ENCODE measurements at places on chromosomes 7 and 10.

DNA sequence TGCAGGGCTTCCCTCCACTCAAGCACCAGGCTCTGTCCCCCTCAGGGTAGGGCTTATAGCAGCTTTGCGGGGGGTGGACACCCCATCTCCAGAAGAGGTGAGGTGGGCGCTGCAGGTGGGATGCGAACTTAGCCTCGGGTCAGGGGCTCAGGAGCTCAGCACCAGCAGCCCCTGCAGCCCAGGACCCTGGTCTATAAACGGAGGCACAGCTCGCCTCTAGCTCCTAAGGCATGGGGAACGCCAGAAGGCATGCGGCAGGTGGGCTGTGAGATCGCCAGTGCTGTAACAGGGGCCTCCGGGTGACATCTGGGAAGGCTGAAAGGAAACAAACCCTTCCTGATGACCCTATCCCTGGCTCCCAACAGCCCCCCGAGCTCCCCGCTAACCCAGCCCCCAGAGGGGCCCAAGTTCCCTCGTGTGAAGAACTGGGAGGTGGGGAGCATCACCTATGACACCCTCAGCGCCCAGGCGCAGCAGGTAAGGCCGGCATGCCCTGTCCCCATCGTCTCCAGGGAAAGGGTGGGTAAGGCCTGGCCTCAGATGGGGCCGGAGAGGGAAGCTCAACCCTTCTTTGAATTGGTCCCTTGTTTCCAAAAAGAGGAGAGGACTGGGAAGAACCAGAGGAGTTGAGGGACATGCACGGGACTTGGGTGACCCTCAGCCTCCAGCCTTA, 4.2 kb downstream of the NOS3 start:
- no peak for DNase-seq

DNA sequence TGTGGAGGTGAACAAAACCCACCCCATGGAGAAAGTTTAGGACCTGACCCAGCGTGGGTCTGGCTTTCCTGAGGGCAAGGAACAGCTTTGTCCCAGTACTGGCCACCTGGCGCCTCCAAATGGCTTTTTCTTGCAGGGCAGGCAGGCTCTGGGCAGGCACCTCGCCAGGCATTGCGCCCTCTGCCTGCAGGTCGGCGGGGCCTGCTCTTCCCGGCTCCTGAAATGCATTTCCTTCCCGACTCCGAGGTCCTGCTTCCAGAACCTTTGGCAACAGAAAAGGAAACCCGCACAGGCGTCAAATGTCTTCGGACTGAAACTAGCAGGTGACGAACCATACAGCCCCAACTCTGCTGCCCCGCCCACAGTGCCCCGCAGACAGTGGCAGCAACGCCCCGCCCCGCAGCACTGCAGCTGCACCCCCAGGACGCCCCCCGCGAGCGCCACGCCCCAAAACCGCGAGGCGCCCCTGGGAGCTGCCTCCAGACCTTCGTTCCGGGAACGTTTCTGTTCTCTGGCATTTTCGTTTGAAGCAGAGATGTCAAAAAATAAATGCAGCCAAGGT, 65.5 kb downstream of the C10orf143 start:
- DNase-seq, result no peak

DNA sequence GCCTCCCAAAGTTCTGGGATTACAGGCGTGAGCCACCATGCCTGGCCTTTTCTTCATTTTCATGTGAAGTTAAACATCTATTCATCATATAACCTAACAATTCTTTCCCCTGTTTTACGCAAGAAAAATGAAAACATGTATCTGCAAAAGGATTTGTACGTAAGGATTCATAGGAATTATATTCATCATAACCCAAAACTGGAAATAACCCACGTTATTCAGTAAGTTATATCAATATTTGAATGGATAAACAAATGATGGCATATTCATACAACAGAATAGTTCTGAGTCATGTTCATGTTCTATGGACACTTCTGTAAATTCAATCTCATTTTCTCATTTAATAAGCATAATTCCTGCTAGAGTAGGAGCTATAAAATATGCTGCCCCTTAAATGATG, 35.2 kb upstream of the CAV2 start:
- DNase-seq, result no peak

DNA sequence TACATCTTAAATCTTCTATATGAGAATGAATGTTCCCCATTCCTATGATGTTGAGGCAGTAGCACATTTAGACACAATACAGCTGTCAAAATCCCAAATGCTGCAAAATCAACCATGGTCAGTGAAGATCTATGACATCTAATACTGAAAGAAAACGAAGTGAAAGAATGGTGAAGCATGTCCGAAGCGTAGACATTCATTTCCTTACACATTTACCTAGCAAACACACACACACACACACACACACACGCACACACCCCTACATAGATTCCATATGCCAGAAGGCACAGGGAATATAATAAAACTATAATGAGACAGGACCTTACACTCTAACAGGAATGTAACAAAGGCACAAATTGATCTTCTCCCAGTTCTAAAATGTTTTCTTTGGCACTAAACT, 32.5 kb downstream of the CCDC6 start:
- no peak for DNase-seq

DNA sequence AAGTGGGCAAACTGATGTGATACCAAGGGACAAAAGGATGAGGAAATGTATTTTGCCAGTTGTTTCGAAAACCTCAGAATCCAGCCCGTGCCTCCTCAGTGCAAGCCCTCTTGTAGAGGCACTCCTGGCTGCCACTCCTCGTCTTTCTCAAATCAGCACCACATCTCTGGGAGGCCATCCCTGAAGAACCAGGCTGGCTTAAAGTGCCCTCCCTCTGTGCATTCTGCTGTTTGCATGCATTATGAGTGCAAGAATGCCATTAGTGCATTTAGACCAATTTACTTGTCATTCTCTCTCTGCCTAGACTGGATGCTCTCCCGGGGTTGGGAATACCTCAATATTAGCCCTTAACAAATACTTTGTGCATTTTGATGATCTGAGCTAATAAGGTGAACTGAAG, 19.9 kb upstream of the FAM180A start:
- DNase-seq, result no peak

GRCh38 chr7:157021871-157022680, 11.6 kb upstream of the MNX1 start:
- no peak for DNase-seq

DNA sequence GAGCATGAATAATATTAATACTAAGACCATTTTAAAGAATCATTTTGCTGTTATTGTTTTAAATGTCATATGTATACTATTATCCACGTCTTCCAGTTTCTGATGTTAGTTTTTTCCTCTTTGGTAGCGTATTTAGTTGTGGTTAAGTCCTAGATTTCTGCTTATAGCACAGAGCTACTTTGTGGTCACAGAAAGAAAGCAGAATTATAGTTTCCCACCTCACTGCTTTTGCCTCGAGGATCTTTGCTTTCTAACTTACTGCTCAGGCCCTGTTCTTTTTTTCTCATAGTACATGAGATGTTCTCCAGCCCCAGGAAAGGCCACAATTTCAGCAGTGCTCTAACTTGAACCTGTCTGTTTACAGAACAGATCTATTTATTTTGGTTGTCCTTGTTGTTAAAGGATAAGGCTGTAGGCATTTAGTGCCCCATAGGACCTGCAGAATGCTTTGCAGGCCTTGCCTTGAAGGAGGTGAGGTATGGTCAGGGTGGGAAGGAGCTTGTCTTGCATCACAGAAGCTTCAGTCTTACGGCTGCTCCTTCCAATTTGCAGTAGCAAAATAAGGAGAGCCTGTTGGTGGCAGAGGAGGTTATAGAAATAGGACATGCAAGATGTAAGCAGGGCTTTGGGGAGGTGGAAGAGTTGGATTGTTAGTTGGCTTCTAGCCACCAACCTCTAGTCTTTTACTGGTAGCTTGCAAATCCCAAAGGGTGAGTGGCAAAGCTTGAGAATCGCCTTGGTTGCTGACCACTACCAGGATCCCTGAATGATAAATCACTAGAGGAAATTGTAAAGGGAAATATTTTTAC, 129.1 kb downstream of the LRRC4 start:
- no peak for DNase-seq

DNA sequence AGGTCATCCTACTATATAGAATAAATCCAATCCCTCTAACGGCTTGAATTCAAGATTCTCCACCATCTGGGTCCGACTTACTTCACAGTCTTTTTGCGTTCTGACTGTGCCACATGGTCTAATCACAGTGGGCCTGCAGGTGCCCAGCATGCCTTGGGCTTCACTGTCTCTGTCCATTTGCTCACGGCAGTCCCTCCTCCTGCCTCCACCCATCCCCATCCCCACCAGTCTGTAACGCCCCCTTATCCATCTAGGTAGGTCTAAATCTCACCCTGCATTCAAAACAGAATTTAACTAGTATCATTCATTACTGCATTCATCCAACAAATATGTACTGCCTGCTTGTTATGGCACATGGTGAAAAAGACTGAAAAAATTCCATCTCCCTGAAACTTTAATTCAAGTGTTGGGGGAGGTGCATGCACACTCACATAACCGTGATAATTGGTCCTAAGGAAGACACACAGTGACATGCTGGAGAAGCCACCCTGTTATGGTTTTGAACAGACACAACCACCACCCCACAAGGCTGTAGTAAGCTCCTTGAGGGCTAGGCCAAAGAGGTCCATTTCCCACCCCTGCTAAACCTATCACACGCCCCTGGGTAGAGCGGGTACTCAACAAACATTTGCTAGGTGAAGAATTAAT, 24.2 kb downstream of the SORBS1 start:
- no peak for DNase-seq

DNA sequence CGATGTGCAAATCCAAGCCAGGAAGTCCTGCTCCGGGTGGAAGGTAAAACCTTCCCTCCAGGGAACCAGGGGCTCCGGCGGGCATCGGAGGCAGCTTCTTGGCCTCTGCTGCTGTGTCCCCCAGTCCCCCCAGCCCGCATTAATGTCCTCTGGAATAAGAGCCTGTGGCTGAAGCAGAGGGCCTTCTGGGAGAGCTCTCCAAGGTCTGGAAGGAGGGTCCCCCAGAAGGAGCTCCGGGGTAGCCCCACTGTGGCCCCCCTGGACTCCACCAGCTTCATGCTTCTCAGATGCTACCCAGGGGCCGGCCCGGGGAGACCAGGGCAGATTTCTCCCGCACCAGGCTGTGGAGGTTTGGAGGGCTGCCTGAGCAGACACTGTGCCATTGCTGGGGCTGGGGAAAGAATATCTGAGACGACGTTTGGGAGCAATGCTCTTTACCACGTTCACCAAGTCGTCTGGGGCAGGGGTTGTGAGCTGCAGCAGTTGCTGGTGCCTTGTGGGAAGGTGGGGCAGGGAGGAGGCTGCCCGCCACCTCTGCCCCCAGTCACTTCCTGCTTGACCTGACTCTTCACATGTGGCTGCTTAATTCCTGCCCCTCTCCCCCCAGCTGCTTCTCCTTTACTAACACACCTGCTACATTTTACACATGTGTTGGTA, 8.3 kb downstream of the ZNF853 start:
- DNase-seq, result no peak

GRCh38 chr10:4661511-4662255, 164.3 kb upstream of the AKR1E2 start:
- no peak for DNase-seq

GRCh38 chr7:145398758-145399157, 562.9 kb upstream of the TPK1 start:
- DNase-seq, result no peak

- DNase-seq, result peak; percentile 5
These were observed at the start of gene HTR7 for GRCh38 chr10:90857635-90858460. HTR7 (minus strand) TSS chr10:90858039; CDS start chr10:90857671, 368 bp downstream.

- no peak for DNase-seq
These were observed 168.4 kb downstream of the SORCS3 start for GRCh38 chr10:104809288-104810090.

GRCh38 chr10:54869022-54869421, 68.0 kb upstream of the PCDH15 start:
- DNase-seq, result no peak

- DNase-seq, result no peak
These were observed 100.9 kb upstream of the PDLIM1 start for GRCh38 chr10:95391581-95392216.

GRCh38 chr7:129271500-129272355, 46.9 kb downstream of the AHCYL2 start:
- DNase-seq, result peak; percentile 4

GRCh38 chr7:1567049-1567771, 2.6 kb downstream of the PSMG3 start:
- DNase-seq, result peak; percentile 14

DNA sequence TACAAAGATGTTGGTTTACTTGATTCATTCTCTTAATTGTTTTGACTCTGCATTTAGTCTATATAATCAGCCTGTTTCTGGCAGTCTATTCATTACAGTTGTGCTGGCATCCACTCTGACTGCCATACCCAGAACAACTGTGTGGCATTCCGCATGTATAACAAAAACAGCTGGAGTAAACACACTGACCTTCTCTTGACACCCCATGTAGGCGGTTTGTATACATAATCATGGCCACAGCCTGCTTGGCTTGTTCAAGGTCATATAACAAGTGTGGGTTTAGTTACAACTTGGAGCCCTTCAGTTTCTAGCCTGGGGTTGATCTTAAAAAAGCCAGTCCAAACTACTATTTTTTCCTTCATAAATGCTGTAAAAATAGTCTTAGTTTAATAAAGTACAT, 70.9 kb downstream of the MBL2 start:
- no peak for DNase-seq

- DNase-seq, result no peak
These were observed 781 bp upstream of the GRM8 start for GRCh38 chr7:127253281-127254162.

- DNase-seq, result no peak
These were observed 589.1 kb upstream of the ADARB2 start for GRCh38 chr10:2326411-2326810.

DNA sequence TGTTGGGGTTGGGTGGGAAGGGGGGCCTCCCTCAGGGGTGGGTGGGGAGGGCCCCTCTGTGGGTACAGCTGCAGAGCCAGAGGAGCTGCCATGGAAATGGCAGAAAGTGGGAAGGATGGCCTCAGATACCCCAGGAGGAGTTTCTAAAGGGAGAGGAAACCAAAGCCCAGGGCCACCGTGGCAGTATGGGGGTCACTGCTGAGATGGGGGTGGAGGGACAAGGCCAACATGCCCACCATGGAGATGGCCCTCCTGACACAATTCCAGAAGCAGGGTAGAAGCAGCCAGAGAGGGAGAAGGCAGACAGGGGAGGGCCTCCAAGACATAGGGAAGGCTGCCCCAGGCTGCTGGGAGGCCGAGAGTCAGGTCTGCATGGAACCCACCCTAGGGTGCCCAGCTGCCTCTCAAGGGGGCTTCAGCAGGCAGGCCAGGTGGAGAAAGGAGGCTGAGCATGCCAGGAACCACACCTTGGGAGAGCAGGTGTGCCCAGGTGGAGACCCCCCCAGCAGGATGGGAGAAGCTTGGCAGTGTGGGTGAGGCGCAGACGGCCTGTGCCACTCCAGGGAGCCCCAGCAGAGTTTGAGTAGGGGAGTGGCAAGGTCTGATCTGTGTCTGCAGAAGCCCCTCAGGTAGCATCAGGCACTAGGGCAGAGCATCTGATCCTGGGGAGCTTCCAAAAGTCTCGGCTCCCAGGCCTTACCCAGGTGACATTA, 146.8 kb downstream of the ARHGAP22 start:
- no peak for DNase-seq

GRCh38 chr10:35041502-35041879, 48.6 kb downstream of the CUL2 start:
- no peak for DNase-seq

Data from nucleus accumbens (tissue), 56 donors.